ENCODE measurements at places on chromosomes 1 and 21.

DNA sequence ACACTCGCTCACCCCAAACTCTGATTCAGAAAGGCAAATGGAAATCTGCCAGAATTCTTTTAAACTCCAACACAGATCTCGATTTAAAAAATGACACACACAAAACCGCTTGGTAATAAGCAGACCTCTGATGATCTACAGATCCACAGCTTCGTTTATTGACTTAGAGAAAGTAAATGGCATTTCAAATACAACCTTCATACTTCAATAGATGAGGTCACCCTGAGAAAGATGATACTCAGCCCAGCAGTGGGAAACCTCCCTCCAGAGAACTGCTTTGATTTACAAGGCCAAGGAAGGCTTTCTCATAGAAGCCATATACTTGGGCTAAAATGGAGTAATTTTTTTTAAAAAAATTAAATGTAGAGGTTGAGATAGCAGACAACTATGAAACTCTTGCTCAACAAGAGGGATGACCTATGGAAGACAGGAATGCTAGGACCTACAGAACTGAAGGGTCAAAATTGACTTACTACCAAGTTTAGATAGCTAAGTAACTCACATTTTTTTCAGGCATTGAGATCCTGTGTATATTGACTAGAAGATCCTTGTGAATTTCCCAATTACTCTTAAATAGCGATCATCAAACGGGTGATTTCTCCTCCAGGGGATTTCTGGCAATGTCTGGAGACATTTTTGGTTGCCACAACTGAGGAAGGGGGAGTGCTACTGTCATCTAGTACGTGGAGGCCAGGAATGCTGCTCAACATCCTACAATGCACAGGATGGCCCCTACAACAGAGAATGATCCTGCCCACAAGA is 143.9 kb downstream of the CLIC6 start:
- DNase-seq = no peak

DNA sequence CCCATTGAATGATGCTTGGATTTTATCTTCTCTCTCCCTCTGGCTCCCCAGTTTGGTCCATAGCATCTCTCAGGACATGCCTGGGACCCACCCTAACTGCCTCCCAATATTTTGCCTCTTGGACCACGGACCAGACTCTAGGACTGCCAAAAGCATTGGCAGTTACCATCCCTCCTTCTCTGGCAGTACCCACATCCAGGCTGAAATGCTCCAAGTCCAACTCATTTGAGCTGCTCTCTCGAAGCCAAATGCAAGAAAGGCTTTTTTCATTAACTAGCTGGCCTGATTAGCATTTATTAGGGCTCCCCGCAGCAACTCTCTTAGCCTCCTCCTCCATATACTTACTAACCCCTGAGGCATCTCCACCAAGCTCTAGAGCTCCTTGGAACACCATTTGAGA is 140.0 kb upstream of the GRIK3 start:
- no peak for DNase-seq

DNA sequence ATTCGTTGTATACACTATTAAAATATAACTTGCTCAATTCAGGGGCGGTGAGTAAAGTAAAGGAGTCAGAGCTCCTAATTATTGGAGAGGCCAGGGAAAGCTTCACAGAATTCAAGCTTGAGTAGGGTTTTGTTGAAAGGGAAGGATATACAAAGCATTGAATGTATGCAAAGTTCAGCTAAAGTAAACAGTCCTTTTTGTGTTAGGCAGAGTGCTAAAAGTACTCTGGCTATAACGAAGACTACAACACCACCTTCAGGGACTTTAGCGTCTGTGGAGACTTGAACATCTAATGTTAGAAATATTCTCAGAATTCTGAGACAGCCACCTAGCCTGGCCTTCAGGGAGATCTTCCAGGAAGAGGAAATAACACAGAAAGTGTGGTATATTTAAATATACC is 1.1 kb downstream of the FALEC start:
- DNase-seq = peak; percentile 2

GRCh38 chr1:154869351-154870114 is 548 bp downstream of the KCNN3 start:
- DNase-seq = no peak

DNA sequence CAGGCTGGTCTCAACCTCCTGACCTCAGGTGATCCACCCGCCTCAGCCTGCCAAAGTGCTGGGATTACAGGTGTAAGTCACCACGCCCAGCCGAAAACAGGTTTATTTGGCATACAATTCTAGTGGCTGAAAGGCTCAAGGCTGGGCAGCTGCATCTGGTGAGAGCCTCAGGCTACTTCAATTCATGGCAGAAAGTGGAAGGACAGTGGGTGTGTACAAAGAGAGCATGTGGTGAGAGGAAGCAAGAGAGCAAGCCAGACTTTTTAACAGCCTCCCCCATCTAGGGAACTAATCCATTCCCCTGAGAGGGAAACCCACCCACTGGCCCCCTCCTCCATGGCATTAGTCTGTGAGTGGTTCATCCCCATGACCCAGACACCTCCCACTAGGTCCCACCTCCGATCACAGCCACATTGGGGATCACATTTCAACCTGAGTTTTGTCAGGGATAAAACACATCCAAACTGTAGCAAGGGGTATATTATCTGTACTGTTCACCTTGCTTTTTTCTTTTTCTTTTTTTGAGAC is 9.5 kb downstream of the BMP8A start:
- no peak for DNase-seq

DNA sequence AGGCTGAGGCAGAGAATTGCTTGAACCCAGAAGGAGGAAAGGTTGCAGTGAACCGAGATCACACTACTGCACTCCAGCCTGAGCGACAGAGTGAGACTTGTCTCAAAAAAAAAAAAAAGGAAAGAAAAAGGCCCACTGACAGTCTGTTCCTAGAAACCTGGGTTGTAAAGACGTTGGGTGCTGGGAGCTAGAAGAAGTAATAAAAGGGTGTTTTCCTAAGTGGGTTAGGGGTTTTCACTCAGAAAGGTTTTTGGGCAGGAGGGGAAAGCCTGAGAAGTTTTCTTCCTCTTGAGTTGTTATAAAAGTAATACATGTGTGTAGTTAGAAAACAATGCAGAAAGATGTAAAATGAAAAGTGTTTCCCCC is 25.4 kb downstream of the CELA3A start:
- no peak for DNase-seq

DNA sequence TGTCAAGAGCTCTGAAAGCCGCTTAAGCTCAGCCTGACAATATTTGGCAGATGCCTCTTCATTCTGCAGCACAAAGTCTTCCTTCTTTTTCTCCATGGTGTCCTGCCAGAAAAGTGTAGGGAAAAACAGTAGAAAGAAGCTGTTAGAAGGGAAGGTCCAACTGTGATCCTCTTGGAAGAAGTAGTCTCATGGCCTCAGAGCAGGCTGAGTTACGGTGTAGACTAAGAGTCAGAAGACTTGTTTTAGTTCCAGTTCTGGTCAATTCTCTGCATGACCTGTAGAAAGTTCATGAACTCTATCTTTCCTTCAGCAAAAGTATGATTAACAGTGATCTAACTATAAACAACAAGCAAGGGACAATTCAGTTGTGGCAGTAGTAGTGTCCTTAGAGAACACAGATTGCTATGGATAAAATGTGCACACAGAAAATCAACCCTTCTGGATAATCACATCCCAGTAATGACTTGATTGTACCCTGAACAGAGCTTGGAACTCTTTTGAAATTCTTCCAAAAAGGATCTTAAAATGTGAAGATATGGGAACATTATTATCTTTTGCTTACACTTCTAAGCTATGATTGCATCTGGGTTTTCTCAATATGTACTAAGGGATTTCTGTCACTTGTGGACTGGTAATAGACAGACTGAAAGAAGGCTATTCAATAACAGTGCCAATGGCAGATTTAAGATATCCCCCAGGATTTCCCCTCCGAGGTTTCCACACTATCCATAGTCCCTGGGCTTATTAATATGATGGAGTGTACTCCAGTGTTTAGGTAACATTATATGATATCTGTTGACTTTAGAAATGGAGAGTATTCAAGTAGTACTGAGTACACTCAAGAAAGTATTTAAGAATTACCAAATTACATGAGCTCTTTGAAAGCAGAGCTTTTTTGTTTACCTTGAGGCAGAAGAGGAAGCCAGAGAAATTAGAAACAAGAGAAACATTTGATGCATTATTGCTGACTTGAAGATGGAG is 22.1 kb upstream of the GBP2 start:
- no peak for DNase-seq

DNA sequence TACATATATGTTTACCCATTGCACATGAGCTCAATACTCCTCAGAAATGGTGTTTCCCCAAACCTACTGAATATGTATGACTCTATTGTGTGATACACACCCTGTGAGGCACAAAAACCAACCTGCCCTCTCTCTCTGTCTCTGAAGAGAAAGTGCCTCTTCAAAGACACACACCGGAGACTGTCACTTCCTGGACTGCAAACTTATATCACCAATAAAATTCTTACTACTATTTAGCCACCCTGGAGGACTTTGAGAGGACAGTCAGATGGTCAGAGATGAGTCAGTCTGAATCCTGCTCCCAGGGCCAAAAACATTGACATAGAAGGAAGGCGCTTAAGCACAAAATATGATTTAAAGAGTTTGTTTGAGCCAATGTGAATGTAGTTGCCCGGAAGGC is 110.4 kb downstream of the PPIAL4G start:
- no peak for DNase-seq

- DNase-seq = no peak
Observed at GRCh38 chr1:241591317-241591716, 48.9 kb downstream of the CHML start.

DNA sequence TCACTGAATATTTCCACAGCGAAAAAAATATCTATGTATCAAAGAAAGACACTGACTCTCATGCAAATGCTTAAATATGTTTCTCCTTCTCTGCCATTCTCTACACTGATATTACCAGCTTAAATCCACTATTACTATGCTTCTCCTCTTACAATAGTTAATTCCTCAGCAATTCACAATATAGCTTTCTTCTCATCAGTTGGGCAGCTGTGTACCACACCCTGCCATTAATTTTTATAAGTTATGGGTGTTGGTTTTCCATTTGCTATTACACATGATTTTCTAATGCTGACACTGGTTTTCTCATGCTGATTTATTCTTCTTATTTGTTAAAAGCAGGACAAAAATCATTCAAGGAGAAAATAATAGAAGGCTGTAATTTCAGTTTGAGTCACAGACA is 251.8 kb downstream of the TBX15 start:
- no peak for DNase-seq

GRCh38 chr1:3541936-3542335 is 69.4 kb downstream of the MEGF6 start:
- DNase-seq = no peak

- DNase-seq = no peak
Observed at GRCh38 chr1:232873931-232874330, 68.7 kb downstream of the MAP10 start.

DNA sequence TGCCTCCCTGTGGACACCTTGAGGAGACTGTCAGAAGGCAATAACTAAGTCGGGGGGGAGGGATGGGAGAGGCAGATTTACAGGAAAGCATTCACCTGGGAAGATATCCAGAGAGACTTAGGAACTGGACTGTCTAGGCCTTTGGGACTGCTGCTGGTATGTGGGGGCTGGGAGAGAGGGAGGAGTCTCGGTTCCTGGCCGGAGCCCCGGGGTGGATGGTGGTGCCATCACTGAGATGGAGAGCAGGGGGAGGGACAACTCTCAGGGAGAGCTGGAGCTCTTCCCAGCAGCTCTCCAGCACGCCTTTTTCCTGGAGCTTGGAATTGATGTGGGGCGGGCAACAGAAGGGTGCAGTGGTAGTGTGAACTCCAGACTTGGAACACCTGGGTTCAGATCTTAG is 22.1 kb downstream of the PTPRF start:
- no peak for DNase-seq

DNA sequence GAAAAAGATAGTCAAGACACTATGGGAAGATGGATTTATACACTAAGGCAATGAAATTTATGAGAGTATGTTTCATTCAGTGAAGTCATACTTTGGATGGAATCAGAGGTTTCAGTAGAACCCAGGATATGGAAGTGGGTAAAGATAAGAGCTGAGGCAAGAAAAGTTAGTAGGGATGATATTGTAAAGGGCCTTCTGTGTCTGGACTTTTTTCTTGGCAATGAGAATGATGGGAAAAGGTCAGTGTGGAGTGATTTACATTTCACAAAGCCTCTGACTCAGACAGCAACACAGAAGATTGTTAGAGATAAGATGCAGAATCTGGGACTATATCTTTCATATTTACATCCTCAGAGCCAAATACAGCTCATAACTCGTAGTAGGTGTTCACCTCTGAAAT is 32.1 kb downstream of the SH3BGR start:
- no peak for DNase-seq

GRCh38 chr1:55869065-55869464 is 653.9 kb upstream of the USP24 start:
- no peak for DNase-seq

DNA sequence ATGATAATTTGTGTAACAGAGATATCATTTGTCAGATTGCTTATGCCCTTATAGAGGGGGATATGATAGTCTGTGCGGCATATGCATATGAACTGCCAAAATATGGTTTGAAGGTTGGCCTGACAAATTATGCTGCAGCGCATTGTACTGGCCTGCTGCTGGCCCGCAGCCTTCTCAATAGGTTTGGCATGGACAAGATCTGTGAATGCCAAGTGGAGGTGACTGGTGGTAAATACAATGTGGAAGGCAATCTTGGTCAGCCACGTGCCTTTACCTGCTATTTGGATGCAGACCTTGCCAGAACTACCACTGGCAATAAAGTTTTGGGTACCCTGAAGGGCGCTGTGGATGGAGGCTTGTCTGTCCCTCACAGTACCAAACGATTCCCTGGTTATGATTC is 82.4 kb downstream of the ZMYM4 start:
- no peak for DNase-seq

- DNase-seq = peak; percentile 81
Observed at GRCh38 chr1:200075938-200076546, 48.5 kb downstream of the NR5A2 start.

GRCh38 chr1:26190373-26190987 is at the start of gene CATSPER4:
Gene CATSPER4, plus strand, starts transcription at chr1:26190602. Its CDS starts 26 bp downstream, at chr1:26190628.
- DNase-seq = no peak

DNA sequence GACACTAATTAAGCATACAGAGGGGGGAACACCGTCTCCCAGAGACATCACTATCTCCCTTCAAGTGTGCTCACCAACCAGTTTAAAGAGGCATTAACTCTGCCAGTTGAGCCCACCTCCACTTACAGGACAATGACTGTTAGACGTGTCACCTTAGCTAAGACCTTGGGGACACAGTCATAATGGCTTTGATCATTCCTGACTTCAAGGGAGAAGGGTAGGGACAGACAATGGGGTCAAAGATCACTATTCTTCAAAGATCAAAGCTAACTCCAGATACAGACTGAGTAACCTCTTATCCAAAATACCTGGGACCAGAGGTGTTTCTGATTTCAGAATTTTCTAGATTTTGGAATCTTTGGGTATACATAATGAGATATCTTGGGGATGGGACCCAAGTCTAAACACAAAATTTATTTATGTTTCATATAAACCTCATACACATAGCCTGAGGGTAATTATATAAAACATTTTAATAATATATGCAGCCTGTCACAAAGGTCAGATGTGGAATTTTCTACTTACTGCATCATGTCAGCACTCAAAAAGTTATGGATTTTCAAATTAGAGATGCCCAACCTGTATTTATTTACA is 246.1 kb downstream of the SLC45A1 start:
- DNase-seq = no peak

Data from SW 1271 (cell line).